ENCODE measurements at places on chromosomes 7 and 10.

DNA sequence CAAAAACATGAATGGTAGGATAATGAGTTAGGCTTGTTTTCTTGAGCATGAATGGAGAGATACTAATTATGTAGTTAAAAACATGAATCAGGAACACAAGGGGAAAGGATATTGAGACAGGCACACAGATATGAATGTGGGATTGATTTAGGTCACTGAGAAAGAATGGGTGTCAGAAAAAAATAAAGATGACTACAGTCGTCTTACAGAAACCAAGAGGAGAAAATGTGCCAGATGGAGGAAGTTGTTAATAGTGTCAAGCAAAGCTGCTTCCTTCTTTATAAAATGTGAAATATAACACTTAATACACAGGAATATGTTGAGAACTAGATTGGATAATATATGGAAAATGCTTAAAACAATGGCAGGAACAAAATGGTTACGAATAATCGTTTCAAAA lies 173.3 kb upstream of the BET1 start:
- H3K4me1 ChIP-seq = peaks cover 9% of the 10 kb centered on the region
- H3K4me3 ChIP-seq = no peak overlapping the region
- H3K27me3 ChIP-seq = no peaks in the 10 kb centered on the region
- no peaks in the 10 kb centered on the region for H3K36me3 ChIP-seq

DNA sequence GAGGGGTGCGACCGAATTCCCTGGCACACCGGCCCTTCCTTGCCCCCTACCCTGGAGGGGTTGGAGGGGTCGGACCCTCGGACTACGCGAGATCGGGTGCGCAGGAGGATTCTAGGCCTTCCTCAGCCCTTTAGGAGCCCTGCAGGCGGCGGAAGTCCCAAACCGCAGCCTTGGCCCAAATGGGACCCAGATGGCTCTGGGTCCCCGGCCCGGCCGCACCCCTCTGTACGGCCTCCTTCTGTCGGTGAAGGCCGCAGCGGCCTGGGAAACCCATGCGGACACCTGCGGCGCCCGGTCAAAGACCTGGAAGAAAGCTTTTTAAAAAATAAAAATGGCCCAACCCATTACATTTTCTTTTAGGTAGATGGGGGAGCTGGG lies 2.4 kb upstream of the VAX1 start:
- no peak overlapping the region for H3K27ac ChIP-seq
- H3K4me1 ChIP-seq = no peaks in the 10 kb centered on the region
- peaks cover 13% of the 10 kb centered on the region for H3K27me3 ChIP-seq
- no peak overlapping the region for H3K4me3 ChIP-seq

DNA sequence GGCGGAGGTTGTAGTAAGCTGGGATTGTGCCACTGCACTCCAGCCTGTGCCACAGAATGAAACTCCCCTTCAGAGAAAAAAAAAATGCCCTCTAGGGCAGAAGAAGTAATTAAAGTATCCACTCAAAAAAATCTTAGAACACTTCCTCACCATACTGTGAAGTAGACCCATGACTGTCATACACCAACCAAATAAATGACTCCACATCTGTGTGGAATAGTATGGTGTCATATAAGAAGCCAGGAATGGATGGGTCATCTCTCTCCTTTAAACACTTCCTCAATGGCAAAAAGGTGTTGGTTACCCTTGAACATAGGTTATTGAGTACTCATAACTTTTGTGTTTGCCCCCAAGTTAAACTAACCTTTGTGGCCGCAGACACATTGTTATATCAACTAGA lies 48.1 kb upstream of the PCGF5 start:
- H3K27ac ChIP-seq = no peak overlapping the region
- DNase-seq = no peak
- H3K4me1 ChIP-seq = no peaks in the 10 kb centered on the region
- no peaks in the 10 kb centered on the region for H3K27me3 ChIP-seq
- H3K4me3 ChIP-seq = no peak overlapping the region

DNA sequence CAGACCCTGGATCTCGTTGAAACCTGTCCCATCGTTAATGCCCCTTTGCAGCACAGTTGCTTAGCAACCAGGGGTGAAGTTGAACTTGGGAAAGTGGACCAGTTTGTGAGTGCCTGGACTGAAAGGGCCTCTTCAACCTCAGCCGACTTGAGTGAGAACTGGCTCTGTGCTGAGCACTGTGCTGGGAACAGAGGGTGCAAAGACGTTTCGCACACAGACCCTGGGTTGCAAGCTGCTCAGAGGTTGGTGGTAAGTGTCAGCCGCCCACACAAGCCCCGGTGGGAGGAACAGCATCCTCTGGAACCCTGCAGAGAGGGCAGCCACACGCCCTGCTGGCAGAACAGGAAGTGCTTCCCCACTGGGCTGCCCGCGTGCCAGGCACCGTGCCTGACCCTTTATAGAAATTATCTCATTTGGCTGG lies 89.2 kb downstream of the CARD11 start:
- DNase-seq = no peak
- no peak overlapping the region for H3K27ac ChIP-seq
- H3K4me3 ChIP-seq = no peak overlapping the region
- H3K4me1 ChIP-seq = peaks cover 4% of the 10 kb centered on the region

- no peaks in the 10 kb centered on the region for H3K4me1 ChIP-seq
- H3K27me3 ChIP-seq = no peaks in the 10 kb centered on the region
- peak; percentile 16 for DNase-seq
- no peak overlapping the region for H3K27ac ChIP-seq
- no peak overlapping the region for H3K4me3 ChIP-seq
- H3K36me3 ChIP-seq = no peaks in the 10 kb centered on the region
Measured at GRCh38 chr10:17257466-17258321, 29.7 kb downstream of the VIM start.

- H3K36me3 ChIP-seq = no peaks in the 10 kb centered on the region
- peaks cover 4% of the 10 kb centered on the region for H3K4me1 ChIP-seq
- no peaks in the 10 kb centered on the region for H3K27me3 ChIP-seq
- no peak overlapping the region for H3K4me3 ChIP-seq
- DNase-seq = no peak
Measured at GRCh38 chr10:88497913-88498312, 85.2 kb downstream of the RNLS start.

- no peak overlapping the region for H3K4me3 ChIP-seq
- DNase-seq = no peak
- peaks cover 37% of the 10 kb centered on the region for H3K4me1 ChIP-seq
- H3K36me3 ChIP-seq = no peaks in the 10 kb centered on the region
- peak overlapping the region; percentile 98 for H3K27ac ChIP-seq
Measured at GRCh38 chr10:61986382-61986781, 84.9 kb downstream of the ARID5B start.

DNA sequence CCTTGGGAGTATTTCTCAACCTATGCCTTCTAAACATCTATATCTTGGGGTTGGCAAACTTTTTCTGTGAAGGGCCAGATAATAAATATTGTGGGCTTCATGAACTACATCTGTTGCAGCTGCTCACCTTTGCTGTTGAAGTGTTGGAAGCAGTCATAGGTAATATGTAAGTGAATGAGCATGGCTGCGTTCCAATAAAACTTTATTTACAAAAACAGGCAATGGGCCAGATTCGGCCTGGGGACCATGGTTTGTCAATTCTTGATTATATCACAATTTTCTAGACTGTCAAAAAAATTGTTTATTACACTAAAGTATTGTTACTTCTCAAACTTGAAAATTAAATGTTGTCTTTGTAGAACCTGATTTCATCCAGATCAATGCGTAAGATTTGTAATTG lies 54.9 kb downstream of the MTPN start:
- no peaks in the 10 kb centered on the region for H3K27me3 ChIP-seq
- 0 out of 2 replicates have a peak, but pooled peaks cover 2% of the 10 kb centered on the region for H3K36me3 ChIP-seq
- no peak overlapping the region for H3K4me3 ChIP-seq

DNA sequence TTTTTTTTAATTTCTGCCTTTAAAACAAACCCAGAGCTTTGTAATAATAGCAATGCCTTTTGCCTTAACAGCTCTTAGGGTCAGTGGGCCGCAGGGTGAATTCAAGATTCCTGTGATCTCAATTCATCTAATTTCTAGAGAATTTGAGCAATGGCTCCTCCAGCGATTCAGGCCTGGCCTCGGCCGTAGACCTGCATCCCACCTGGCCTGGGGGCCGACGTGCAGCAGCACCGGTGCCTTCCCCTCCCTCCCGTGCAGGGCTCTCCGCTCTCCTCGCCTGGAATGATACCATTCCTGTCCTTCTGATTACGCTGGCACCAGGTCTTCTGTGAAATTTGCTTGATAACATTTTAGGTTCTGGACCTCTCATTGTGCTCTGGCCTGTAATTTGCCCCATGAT lies 172.5 kb downstream of the ADARB2 start:
- no peak for DNase-seq
- no peaks in the 10 kb centered on the region for H3K27me3 ChIP-seq
- H3K36me3 ChIP-seq = no peaks in the 10 kb centered on the region
- H3K4me1 ChIP-seq = peaks cover 4% of the 10 kb centered on the region
- no peak overlapping the region for H3K27ac ChIP-seq
- no peak overlapping the region for H3K4me3 ChIP-seq

DNA sequence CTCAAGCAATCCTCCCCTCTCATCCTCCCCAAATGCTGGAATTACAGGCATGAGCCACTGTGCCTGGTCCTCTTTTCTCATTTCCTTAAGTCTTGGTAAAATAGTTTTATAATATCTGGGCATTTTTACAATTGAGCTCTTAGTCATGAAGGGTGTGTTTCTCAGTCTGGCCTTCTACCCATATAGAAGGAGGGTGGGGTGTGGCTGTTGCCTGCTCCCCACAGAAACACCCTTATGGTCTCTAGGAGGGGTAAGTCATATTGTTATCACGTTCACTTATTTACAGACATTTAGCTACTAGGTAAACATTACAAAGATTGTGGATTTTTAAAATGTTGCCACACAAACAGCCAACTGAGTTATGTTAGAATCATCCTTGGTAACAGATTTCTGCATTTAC lies 6.7 kb upstream of the OTUD1 start:
- no peaks in the 10 kb centered on the region for H3K4me1 ChIP-seq
- no peak overlapping the region for H3K4me3 ChIP-seq
- no peaks in the 10 kb centered on the region for H3K36me3 ChIP-seq
- DNase-seq = no peak
- no peak overlapping the region for H3K27ac ChIP-seq
- H3K27me3 ChIP-seq = no peaks in the 10 kb centered on the region

GRCh38 chr7:151503902-151504714 lies 15.6 kb downstream of the RHEB start:
- H3K27me3 ChIP-seq = no peaks in the 10 kb centered on the region
- H3K4me3 ChIP-seq = no peak overlapping the region
- H3K36me3 ChIP-seq = peaks cover under 1% of the 10 kb centered on the region
- H3K27ac ChIP-seq = no peak overlapping the region
- DNase-seq = no peak
- H3K4me1 ChIP-seq = peaks cover 7% of the 10 kb centered on the region

DNA sequence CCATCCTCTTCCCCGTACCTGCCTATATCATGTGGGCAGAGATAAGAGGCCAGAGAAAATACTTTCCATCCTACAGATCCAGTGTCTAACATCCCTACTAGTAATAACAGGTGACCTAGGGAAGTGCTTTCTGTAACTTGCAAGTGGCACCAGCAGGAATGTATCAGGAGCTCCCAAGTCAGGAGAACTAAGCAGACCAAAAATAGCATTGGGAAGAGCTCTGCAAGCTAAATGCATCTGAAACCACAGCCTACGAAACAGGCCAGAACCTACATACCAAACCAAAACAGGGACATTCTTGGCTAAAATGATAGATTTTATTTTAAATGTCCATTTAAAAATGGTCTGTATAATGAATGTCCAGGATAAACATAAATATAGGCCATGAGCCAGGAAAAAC lies 680.8 kb downstream of the PHTF2 start:
- no peak overlapping the region for H3K27ac ChIP-seq
- no peak for DNase-seq
- H3K27me3 ChIP-seq = no peaks in the 10 kb centered on the region
- H3K36me3 ChIP-seq = no peaks in the 10 kb centered on the region
- H3K4me3 ChIP-seq = no peak overlapping the region

- H3K4me1 ChIP-seq = no peaks in the 10 kb centered on the region
- H3K27ac ChIP-seq = no peak overlapping the region
- no peaks in the 10 kb centered on the region for H3K27me3 ChIP-seq
- no peak overlapping the region for H3K4me3 ChIP-seq
Measured at GRCh38 chr10:97999066-97999922, 31.1 kb downstream of the CRTAC1 start.

GRCh38 chr7:152733286-152733934 lies 26.1 kb upstream of the ACTR3B start:
- no peaks in the 10 kb centered on the region for H3K27me3 ChIP-seq
- no peak overlapping the region for H3K27ac ChIP-seq
- H3K36me3 ChIP-seq = no peaks in the 10 kb centered on the region
- DNase-seq = no peak

DNA sequence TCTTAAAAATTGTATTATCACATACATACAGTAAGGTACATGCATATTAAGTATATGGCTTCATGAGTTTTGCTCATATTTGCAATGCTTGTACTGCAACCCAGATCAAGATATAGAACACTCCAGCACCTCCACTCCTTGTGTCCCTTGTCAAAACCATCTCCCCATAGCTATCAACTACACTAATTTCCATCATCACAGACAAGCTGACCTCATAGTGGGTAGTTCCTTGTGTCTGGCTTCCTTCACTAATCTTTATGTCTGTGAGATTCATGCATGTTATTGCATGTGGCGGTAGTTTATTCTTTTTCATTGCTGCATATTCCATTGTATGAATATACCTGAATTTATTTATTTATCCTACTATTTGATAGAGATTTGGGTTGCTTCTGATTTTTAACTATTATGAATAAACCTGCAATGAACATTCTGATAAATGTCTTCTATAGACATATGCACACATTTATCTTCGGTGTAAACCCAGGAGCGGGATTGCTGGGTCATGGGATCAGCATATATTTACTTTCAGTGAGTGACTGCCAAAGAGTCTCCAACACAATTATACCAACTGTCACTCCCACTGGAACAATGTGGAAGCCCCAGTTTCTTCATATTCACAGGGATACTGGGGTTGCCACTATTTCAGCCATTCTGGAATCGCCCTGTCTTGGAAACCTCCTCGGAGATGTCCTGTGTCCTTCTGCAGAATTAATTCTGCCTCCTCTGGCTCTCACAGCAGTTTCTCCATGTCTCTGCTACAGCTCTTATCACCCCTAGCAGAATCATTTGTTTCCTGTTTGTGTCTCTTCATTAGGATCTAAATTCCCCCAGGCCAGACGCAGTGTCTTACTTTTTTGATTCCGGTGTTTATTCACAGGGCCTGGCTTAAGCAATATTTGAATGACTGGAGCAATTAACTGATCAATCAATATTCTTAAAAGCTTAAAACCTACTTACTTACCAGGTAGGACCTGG lies 14.7 kb upstream of the ADAM12 start:
- no peaks in the 10 kb centered on the region for H3K36me3 ChIP-seq
- no peaks in the 10 kb centered on the region for H3K4me1 ChIP-seq
- no peak overlapping the region for H3K27ac ChIP-seq
- no peak overlapping the region for H3K4me3 ChIP-seq
- no peaks in the 10 kb centered on the region for H3K27me3 ChIP-seq
- no peak for DNase-seq

DNA sequence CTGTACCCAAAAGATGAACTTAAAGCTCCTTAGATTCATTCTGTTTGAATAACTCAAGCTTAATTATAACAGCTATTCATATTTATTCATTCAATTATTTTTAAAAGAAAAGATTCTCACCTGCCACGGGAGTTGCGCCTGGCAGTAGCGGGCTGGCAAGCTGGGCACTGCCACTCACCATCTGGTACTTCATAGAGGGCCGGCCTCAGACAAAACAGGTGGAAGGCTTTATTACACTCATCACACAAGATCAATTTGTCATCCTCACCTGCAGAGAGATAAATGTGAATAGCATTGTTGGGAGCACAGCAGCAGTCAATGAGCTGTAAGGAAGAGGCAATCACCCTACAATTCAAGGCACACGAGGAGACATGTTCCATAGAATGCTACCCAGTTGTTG lies 15.8 kb downstream of the FZD9 start:
- no peak for DNase-seq
- H3K36me3 ChIP-seq = peaks cover 53% of the 10 kb centered on the region
- no peaks in the 10 kb centered on the region for H3K4me1 ChIP-seq
- no peaks in the 10 kb centered on the region for H3K27me3 ChIP-seq
- no peak overlapping the region for H3K27ac ChIP-seq

Measured in GM12878 (cell line).